ENCODE measurements at places on chromosomes 12 and 14.

- no peak for DNase-seq
Observed at GRCh38 chr12:67410667-67411067, 141.5 kb downstream of the CAND1 start.

GRCh38 chr12:97681612-97682504, 219.3 kb downstream of the RMST start:
- no peak for DNase-seq

- DNase-seq: no peak
Observed at GRCh38 chr12:47870175-47870781, 34.5 kb downstream of the VDR start.

- no peak for DNase-seq
Observed at GRCh38 chr14:85233756-85234155, 296.2 kb upstream of the FLRT2 start.

- no peak for DNase-seq
Observed at GRCh38 chr12:19095756-19096480, 33.6 kb upstream of the PLEKHA5 start.

GRCh38 chr12:28958553-28959195, 190.4 kb upstream of the FAR2 start:
- DNase-seq: no peak

- DNase-seq: no peak
Observed at GRCh38 chr12:4472046-4472445, 26.4 kb upstream of the FGF6 start.
